ENCODE measurements at places on chromosomes 7 and 10.

DNA sequence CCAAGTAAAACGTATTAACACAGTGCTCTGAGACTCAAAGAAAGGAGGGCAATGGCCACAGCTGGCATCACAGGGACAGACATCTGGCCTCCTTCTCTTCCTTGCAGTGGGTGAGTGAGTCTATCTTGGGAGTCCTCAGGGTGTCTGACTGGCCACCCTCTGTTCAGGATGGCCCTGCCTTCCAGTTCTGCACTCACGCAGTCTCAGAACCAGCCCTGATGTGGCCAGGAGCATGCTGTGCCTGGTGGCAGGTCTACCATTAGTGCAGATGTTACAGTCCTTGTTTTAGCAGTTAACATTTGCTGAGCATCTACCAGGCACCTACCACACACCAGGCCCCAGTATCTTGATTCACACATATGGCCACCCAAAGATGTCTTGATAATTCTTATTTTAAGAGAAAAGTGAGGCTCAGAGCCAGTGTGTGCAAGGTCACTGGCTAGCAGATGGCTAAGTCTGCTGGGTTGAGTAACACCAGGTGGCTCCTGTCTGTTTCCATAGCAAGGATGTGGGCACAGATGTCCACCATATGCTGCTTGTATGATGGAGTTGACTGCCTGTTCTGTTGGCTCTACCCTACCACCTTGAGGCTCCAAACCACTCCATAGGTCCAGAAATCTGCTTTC, 23.2 kb upstream of the ARHGAP22 start:
- no peak for DNase-seq

DNA sequence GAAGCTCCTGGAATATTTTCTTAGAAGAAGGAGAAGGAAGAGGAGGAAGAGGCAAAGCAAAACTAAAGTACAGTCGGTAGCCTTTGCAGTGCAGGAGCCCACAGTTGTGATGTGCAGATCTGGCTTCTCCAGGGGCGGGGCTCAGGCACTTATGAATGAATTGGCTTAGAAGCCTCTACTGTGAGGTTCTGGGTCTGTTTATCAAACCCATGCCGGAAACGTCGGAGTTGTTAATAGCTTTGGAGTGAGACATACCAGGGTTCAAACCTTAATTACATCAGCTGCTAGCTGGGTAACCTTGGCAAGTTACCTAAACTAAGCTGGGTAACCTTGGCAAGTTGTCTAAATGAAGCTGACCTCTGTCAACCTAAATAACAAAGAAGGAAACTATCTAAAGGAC, 89.3 kb upstream of the PITRM1 start:
- DNase-seq = no peak

DNA sequence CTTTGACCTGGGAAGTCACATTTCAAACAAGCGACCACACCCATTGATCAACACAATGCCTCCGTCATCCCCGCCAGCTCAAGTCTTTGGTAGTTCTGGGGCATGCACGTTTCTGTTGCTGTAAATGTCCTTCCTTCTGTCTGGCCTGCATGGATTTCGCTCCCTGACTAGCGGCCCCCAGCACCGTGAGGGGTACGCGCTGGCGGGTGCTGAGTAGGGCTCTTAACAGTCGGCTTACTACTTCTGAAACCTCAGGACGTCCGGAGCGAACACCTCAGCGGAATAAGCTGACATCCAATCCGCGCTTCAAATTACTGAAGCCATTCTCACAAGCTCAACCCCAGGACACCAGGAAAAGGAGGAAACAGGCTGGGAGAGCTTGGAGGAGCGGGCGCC, 505 bp downstream of the NUDCD3 start:
- DNase-seq = peak; percentile 21

DNA sequence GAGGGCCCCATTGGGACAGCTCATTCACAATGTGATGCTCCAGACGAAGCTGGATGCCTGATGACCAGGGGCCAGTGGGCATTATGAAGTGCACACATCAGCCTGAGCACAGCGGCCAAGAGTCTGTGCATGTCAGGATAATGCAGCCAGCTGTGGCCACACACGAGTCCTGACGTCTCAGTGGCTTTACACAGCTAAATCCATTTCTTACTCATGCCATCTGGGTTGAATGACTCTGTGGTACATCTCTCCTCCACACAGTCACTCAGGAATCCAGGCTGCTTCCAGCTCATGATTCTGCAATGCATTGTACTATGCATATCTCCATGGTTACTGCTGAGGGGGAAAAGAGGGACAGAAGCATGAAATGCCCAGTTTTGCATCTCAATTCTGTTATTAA, 123.6 kb downstream of the PRLHR start:
- no peak for DNase-seq

DNA sequence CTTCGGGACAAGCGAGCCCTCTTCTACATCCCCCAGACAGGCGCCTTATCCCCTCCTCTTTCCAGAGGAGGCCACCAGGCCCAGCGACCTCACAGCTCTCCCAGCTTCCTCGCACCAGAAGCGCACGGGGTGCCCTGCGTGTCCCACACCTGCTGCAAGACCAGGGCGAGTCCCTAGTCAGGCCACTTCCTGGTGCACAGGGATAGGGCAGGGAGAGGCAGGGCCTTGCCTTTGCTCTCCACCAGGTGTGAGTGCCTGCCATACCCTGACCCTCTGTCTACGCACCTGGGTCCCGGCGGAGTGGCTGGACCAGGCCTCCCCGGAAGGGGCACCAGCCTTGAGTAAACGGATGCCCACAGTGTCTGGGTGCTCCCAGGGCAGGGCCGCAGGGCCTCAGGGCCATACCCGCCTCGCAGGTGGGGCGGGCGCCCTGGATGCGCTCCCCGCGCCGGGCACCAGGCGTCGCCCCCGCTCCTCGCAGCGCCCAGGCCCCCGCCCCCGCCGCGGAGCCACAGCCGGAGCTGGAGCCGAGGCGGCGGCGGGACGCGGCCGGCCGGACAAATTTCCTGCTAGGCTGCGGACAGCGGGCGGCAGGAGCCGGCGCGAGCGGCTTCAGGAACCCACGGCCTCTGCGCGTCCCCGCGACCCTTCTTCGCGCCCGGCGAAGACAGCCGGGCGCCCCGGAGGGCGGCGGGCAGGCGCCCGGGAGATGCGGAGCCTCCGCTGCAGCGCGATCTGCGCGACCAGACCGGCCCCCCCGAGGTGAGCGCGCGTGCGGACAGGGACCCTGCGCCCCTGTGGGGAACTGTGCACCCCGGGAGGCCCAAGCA, at the start of gene PTPRE:
Gene PTPRE, plus strand, starts transcription at position 556 of the 830 bp plus-strand sequence. CDS start 133,779 bp downstream, outside the sequence.
- DNase-seq = peak; percentile 48

DNA sequence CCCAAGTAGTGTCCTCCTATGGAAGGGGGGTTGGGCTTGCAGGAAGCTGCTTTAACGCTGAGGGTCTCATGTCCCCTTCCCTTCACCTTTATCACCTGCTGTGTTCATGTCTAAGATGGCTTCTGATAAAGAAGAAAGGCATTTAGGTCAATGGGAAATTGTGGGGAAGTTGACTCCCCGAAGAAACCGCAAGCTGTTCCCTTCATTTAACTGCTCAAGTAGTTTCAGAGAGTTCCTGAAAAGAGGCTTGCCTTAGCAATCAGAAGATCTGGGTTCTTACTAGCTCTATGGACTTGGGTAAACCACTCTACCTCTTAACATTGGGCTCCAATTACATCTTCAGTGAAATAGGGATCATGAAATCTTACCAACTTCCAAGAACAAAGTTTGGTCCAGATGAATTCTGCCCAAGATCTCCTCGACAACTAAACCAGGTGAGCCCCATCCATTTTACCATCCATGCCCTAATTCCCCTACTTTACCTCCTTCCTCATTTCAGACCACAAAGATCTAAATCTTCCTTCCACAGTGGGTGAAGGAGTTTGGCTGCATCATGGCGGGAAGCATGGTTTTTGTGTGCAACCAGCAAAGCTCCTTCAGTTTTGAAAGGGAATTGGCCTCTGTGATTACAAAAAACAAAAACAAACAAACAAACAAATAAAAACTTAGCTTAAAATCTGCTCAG, 30.4 kb upstream of the UCN3 start:
- DNase-seq = no peak

GRCh38 chr10:112955582-112956421, 5.8 kb downstream of the TCF7L2 start:
- DNase-seq = no peak

DNA sequence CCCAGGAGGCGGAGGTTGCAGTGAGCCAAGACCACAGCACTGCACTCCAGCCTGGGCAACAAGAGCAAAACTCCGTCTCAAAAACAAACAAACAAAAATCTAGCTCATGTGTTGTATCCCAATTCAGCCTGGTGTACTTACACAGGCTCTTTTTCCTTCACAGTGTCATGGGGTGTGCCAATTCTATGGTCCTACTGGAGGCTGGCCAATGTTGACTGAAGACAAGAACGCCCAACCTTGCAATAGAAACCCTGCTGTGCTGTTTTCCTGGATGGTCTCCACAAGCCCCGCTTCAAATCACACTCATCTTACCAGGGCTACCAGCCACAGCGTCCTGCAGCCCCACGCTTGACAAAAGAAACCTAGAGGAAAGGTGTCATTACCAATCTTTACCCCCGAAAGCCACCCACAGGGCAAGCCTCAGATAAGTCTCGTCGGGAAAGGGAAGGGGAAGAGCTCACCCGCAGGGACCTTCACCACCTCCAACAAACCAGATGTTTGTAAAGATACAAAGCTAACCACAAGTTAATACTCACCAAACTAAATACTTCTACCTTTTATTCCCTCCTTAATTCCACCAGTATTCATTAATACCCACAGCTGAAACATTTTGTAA, 64.8 kb downstream of the TNS3 start:
- peak; percentile 30 for DNase-seq

DNA sequence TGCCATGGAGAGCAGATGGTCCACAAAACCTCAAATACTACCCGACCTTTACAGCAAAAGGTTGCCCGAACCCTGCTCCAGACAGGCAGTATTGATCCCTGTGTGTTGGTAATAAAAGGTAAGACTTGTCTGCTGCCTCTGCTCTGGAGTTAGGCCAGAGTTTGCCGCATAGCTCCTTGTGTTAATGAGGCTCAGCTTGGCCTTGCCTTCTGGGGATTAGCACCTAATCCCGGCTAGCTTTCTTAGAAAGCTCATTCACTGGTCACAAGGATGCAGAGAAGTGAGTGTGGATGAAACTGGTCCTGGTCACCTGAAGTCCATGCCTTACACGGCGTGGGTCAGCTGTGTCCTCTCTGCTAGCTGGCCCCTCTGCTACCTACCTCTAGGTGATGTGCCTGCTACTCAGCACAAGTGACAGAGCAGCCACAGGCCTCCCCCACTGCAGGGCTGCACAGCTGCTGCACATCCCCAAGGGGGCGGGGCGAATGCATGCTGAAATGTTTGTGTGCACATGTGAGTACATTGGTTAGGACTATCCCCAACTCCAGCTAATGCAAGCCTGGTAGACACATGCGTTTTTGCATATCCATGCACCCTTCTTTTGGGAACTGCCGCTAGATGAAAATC, 31.7 kb upstream of the SYPL1 start:
- no peak for DNase-seq

GRCh38 chr10:77010430-77010829, 627.2 kb downstream of the KCNMA1 start:
- DNase-seq = no peak

DNA sequence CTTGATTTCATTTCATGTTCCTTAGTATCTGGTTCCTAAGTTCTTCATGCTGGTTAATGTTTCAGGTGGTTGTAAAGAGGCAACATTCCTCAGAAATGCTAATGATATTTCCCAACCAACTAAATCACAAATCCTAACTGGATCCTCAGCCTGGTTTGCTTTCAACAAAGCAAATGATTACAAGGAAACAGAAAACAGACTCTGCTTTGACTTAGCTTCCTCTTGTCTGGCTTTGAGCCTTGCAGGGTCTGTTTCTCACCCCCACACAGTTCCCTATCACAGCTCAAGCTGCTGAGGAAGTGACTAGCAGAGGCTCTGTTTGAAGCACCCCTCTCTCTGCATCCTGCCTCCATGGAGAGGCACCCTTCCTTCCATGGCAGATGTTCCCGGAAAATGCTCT, 130.2 kb upstream of the CTTNBP2 start:
- no peak for DNase-seq
